ENCODE measurements at places on chromosomes 5 and 9. TPM values are rescaled to one million over a fixed set of nuclear protein-coding genes. Genes with fewer than 3 reads are reported as not detected.

The NPR2 gene
- total RNA-seq, result 30.7 TPM

The RAD23B gene
- total RNA-seq, result 93.0 TPM

The AFAP1L1 gene
- total RNA-seq, result 21.0 TPM

The APBB3 gene
- 50.0 TPM for total RNA-seq

The ORM1 gene
- total RNA-seq, result not detected

The DND1 gene
- 0.60 TPM for total RNA-seq

The CDC23 gene
- 40.4 TPM for total RNA-seq

The SLCO4C1 gene
- 0.77 TPM for total RNA-seq

The GMCL2 gene
- total RNA-seq, result not detected

The NRG2 gene
- total RNA-seq, result 5.2 TPM

The CARD6 gene
- 2.3 TPM for total RNA-seq

The ADAMTSL2 gene
- 4.3 TPM for total RNA-seq

The RGMB gene
- total RNA-seq, result 31.9 TPM

The STPG3 gene
- total RNA-seq, result not detected

The IL13 gene
- total RNA-seq, result not detected

The TJP2 gene
- 104 TPM for total RNA-seq

The KIF4B gene
- 0.33 TPM for total RNA-seq

The BRINP1 gene
- total RNA-seq, result 15.3 TPM

The BTNL8 gene
- not detected for total RNA-seq

The CCL28 gene
- total RNA-seq, result 13.4 TPM

The PCDHB15 gene
- total RNA-seq, result 14.5 TPM

The TNFSF15 gene
- 1.0 TPM for total RNA-seq

The AGXT2 gene
- not detected for total RNA-seq

The GABRA1 gene
- total RNA-seq, result 16.5 TPM

The SOWAHA gene
- total RNA-seq, result 2.3 TPM

The SHISAL2B gene
- total RNA-seq, result not detected

Data from camera-type eye (tissue), 1 donor.